Iris pigment epithelial cell (primary cell): ENCODE measurements at places on chromosomes 12 and 14.

- DNase-seq, result peak; percentile 40
Measured at GRCh38 chr12:47636908-47637780, 68.7 kb downstream of the RPAP3 start.

DNA sequence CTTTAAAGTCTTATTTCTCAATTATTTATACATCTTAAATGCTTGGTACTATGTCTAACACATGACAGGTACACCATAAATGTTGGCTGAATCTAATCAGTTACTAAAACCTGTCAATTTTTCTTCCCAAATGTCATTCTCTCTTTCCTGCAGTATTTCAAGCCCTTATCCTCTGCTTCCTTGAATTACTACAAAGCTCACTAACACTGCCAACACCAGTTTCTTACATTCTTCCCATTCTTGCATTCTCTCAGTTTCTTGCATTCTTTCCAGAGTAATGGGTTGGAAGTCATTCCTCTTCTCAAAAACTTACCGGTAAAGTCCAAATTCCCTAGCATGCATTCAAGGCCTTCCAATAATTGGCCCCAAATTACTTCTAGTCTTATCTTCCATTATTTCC lies 9.6 kb upstream of the SMARCC2 start:
- DNase-seq, result peak; percentile 20

DNA sequence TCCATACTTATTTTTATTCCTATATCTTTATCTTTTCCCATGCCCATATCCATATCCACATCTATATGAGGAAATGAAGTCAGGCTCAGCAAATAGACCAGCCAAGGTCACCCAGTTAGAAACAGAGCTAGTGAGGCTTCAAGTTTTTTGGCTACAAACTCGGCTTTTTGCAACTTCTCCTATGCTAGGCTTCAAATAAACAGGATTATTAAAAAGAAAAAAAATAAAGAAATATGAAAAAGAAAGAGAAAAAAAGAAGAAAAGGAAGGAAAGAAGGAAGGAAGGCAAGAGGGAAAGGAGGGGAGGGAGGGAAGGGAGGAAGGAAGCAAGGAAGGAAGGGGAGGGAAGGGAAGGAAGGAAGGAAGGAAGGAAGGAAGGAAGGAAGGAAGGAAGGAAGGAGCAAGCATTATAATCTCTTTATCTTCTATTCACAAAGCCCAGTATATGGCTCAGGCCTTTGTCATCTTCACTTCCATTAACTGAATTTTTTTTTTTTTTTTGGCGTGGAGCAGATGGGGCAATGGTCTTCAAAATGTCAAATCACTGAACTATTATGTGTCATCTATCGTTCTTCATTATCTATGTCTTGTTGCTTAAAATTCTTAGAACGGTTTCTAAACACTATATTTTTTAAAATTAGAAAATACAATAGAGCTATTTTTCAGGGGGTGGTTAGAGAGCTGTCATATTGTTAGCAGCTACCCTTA lies 418.2 kb downstream of the VRK1 start:
- DNase-seq, result no peak

- DNase-seq, result no peak
Measured at GRCh38 chr14:61315313-61315712, 6.1 kb upstream of the PRKCH start.

DNA sequence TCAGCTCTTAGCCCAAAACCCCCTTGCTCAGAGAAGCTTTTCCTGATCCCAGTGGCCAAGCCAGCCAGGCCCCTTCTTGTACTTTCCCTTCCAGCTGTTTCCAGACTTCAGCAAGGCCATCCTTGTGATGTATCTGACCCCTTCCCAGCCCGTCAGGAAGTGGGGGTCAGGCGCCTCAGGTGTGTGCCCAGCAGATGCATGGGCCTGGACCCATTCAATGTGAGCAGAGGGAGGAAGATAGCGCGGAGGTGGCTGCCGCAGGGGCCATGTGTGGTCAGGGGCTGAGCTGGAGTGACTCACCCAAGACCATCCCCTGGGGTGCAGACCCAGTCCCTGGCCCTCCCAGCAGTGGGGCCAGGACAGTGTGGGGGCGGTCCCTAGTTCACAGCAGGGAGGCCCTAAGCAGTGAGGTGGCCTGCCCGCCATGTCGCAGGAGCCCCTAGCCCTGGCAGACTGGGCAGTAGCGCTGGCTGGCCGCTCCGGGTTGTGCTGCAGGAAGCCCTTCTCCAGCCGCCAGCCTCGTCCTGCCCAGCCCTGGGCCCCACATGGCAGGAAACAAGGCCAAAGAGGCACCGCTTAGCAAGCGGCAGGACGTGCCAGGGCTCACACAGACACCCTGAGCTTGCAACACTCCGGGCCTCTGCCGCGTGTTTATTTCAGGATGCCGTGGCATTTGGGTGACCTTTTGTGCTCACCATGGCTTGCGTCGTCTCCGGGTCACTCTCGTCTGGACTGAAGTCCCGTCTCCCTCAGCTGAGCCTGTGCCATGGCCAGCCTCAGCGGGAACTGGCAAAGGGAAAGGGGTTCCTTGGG lies 12.0 kb downstream of the ADSS1 start:
- DNase-seq, result peak; percentile 79

DNA sequence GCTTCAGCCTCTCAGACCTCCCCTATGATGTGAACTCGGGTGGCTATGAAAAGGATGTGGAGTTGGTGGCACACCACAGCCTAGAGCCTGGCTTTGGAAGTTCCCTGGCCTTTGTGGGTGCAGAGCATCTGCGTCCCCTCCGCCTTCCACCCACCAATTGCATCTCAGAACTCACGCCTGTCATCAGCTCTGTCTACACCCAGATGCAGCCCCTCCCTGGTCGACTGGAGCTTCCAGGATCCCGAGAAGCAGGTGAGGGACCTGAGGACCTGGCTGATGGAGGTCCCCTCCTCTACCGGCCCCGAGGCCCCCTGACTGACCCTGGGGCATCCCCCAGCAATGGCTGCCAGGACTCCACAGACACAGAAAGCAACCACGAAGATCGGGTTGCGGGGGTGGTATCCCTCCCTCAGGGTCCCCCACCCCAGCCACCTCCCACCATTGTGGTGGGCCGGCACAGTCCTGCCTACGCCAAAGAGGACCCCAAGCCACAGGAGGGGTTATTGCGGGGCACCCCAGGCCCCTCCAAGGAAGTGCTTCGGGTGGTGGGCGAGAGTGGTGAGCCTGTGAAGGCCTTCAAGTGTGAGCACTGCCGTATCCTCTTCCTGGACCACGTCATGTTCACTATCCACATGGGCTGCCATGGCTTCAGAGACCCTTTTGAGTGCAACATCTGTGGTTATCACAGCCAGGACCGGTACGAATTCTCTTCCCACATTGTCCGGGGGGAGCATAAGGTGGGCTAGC lies 7.0 kb upstream of the RPS26 start:
- DNase-seq, result no peak

DNA sequence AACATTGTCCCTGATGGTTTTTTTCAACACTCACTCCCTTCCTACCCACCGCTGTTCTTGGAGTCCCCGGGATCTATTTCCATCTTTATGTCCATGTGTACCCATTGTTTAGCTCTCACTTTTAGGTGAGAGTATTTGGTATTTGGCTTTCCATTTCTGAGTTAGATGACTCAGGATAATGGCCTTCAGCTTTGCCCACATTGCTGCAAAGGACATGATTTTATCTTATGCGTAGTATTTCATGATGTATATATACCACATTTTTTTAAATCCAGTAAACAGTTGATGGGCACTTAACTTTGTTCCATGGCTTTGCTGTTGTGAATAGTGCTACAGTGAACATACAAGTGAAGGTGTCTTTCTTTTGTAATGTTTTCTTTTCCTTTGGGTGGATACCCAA lies 123.5 kb upstream of the KITLG start:
- DNase-seq, result peak; percentile 53

GRCh38 chr12:56079723-56080555 lies at the start of gene ERBB3:
Gene ERBB3 (plus strand): TSS chr12:56080165. CDS start chr12:56080301, 136 bp downstream.
- DNase-seq, result peak; percentile 86

DNA sequence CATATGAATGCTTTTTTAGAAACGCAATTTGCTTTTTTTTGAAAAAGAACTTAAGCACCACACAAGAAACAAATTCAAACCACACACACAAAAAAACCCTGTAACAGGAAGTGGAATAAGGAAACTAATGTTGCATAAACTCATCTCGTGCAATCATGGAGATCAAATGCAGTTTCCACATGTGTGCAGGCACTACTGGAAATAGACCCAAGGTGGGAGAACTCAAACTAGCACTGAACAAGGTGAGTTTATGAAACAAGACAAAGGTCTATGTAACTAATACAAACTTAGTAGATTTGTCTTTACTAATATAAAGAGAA lies 17.5 kb downstream of the NIN start:
- peak; percentile 47 for DNase-seq

GRCh38 chr12:28180786-28181185 lies 9.5 kb upstream of the CCDC91 start:
- DNase-seq, result no peak

DNA sequence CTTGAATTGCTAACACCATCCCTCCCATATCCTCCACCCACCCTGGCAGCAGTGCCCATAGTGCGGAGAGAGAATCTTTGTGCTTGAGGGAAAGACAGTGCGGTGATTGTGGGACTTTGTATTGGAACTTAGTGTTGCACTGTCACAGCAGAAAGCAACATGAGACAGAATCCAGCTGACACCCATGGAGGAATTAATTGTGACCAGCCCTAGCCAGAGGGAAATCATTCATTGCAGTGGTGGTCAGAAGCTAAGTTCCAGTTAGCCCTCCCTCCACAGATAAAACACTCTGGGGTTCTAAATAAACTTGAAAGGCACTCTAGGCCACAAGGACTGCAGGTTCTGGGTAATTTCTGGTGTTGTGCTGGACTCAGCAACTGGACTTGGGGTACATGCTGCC lies 1002.6 kb downstream of the TMTC2 start:
- DNase-seq, result no peak

DNA sequence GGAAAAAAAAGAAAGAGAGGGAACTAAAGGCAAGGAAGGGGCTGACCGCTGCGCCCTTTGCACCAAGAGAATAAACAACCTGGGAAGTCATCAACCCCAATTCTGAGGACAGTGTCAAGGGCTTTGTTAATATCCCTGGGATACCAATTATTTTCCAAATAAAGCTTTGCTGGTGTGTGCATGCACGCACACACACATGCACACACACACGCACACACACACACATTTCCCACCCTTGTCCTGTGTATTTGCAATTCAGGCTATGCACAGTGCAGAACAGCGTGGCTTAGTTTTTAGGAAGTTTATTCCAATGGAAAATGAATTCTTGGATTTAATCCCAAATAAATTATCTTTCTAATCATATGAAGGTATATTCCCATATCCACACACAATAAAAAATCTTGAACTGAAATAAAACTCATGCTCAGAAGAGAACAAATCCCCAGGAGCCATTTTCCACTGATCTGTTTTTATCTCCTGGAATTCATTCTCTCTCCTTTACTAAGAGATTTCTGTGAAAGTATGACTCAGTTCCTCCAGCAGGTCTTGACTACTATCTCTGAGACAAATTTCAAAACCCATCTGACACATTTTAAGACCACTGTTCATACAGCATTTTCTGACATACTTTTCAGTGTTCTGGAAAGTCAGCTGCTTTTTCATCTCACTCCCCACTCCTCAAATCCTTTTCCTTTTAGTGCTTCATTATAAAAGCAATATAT lies 334.4 kb upstream of the ATP2B1 start:
- peak; percentile 88 for DNase-seq

DNA sequence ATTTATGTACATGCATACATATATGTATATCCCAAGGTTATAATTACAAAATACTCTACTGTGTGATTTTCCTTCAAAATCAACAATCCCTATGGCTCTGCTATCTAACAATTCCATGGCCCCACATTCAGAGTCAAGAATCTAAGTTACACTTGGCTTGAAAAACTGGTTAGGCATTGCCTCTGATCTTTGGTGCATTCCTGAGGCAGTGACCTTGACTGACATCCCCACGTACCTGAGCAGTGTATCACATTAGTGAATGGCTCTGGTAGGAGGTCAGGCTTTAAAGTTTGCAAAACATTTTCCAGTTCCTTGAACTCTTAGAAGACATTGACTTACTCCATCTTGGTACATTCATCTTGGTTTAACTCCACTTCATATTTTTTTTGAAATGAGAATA lies 8.5 kb upstream of the STON2 start:
- no peak for DNase-seq

DNA sequence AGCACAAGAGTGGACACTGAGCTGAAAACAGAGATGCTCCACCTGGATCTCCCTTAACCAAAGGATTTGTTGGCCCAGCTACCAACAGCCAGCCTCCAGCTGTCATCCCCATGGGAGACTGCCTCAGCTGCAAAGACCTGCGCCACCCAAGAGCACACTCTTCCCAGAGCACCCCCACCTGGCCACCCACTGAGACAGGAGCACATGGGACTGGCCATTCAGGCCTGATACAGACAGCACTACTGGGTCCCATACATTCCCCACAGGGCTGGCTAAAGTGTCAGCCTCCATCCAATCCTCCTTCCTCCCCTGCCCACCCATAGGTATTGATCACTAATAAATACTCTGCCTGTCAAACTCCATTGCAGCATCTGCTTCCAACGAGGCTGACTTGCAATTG lies 241.5 kb downstream of the BCL11B start:
- no peak for DNase-seq

GRCh38 chr12:113186666-113187325 lies 1.3 kb downstream of the RITA1 start:
- no peak for DNase-seq

- DNase-seq, result no peak
Measured at GRCh38 chr12:53791735-53792326, 40.1 kb upstream of the CISTR start.

DNA sequence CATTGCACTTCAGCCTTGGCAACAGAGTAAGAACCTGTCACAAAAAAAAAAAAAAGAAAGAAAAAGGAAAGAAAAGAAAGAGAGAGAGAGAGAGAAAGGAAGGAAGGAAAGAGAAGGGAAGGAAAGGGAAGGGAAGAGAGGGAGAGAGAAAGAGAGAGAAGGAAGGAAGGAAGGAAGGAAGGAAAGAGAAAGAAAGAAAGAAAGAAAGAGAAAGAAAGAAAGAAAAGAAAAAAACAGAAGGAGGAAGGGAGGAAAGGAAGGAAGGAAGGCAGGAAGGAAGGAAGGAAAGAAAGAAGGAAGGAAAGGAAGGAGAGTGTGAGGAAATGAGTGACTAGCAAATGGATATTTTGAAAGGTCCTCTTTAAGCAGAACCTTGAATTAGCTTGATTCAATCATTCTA lies 13.3 kb upstream of the CMAS start:
- DNase-seq, result no peak

GRCh38 chr14:91140672-91141071 lies 26.8 kb downstream of the DGLUCY start:
- peak; percentile 27 for DNase-seq

DNA sequence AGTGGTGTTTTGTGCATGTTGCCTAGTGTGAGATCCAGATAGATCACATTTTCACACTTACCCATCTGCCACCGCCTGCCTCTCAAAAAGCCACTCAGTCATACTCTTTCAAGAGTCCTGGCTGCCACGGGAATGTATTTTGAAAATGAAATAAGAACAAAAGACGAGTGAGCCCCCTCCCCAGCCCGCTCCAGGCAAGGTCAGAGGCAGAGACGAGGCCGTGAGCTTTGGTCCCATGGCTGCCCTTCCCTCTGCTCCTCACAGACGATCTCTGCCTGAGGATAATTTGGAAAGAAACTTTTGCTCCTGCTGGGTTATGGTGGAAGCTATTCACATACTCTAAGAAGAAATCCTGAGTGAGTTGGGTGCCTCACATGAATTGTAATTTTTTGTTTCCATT lies 924.3 kb downstream of the BCL11B start:
- no peak for DNase-seq

- peak; percentile 81 for DNase-seq
Measured at GRCh38 chr12:19800884-19801283, 361.6 kb downstream of the AEBP2 start.

GRCh38 chr12:83084516-83085234 lies 398.0 kb downstream of the TMTC2 start:
- DNase-seq, result no peak
